Karpas-422 (cell line): ENCODE measurements at places on chromosomes 4 and X. TPM values are rescaled to one million over a fixed set of nuclear protein-coding genes. Genes with fewer than 3 reads are reported as not detected.

DNA sequence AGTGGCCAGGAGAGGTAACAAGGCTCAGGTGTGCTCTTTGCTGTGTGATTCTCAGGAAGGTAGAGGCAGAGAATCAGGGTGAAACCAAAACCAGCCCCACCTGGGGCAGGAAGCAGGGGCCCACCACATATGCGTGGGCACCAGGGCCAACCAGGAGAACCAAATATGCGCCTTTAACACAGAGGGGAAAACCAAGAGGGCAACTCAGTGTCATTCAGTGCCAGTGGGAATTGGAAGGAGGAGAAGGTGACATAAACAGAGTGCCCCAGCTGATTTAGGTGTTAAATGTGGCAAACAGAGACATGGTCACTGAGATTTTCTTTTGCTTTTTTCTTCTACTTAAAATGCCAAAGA is 106.8 kb upstream of the MAMLD1 start:
- H3K27ac ChIP-seq: no peak overlapping the region
- H3K4me3 ChIP-seq: no peak overlapping the region
- H3K27me3 ChIP-seq: no peaks in the 10 kb centered on the region
- no peaks in the 10 kb centered on the region for H3K36me3 ChIP-seq

DNA sequence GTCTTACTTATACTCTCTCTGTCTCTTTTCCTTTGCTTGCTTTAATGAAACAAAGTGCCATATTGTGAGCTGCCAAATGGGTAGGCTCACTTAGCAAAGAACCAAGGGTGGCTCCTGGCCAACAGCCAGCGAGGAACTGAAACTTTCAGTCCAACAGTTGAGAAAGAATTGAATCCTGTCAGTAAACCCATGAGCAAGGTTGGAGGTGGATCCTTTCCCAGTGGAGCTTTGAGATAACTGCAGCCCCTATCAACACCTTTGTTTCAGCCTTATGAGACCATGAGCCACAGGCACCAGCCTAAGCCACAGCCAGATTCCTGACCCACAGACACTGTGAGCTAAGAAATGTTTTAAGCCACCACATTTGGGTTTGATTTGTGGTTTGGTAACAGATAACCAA is 362.2 kb downstream of the PDGFC start:
- no peaks in the 10 kb centered on the region for H3K36me3 ChIP-seq
- no peak overlapping the region for H3K4me3 ChIP-seq
- no peak for DNase-seq
- no peak overlapping the region for H3K27ac ChIP-seq
- no peaks in the 10 kb centered on the region for H3K27me3 ChIP-seq

- H3K4me3 ChIP-seq: no peak overlapping the region
- peaks cover 9% of the 10 kb centered on the region for H3K4me1 ChIP-seq
- H3K36me3 ChIP-seq: no peaks in the 10 kb centered on the region
- no peak overlapping the region for H3K27ac ChIP-seq
These were observed 152.2 kb downstream of the SPATA18 start for GRCh38 chr4:52203351-52203750.

DNA sequence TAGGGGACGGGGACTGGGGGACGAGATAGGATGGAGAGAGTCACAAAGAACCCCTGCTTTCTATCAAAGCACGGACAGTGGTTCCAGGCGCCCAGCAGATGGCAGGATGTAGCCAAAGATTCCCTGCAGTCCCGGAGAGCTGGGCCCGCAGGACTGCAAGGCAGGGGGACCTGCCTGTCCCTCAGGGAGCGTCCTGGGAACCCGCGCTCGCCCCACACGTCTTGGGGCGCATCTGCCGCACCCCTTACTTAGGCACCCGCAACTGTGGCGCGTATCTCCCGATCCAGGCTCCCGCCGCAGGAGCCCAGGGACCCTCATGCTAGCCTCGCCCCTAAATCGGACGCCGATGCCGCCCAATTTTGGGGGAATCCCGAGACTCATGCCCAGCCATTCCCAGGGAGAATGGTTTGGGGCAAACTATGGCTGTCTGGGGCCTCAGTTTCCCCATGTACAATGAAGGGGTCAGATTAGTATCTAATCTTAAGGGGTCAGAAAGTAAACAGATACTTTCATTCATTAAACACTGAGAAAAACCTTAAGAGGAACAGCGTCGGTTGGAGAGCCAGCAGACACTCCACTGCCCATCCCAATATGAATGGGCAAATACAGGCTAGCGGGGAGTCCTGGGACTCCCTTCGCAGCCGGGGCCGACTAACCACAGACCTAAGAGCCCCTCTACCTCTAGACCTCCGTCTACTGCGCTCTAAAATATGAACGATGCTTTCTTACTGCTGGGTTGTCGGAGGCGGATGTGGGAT is 581 bp upstream of the STK32B start:
- H3K27ac ChIP-seq: no peak overlapping the region
- no peaks in the 10 kb centered on the region for H3K4me1 ChIP-seq
- H3K36me3 ChIP-seq: no peaks in the 10 kb centered on the region
- peak; percentile 69 for DNase-seq

DNA sequence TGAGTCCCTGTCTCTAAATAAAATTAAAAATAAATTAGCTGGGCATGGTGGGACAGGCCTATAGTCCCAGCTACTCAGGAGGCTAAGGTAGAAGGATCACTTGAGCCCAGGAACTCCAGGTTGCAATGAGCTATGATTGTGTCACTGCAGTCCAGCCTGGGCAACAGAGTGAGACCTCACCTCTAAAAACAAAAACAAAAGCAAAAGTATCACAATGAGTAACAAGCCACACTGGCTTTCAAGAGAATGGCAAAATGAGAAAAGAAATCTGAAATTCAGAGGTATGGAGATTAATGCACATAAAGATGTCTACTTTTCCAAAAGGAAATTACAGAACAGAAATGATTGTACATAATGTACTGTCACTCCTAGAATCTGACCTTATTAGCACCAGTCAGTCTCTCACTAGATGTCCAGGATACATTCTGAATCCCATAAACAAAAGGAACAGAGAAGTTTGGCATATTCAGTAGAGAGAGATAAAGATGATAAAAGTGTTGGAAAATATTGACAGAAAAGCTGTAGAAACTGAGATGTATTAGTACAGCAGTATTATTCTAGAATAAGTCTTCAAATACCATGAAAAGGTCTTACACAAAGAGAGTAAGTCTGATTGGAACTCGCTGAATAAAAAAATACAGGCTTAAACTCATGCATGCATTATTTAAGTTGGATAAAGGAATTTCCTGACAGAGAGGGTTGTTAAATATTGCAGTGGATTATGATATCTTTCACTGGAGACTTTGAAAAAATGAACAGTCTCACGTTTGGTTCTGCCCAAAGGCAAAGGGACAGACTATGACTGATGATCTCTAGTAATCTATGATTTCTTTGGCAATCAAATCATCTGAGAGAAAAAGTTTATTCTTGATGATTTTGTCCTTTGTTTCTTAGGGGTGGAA is 102.5 kb downstream of the SH3RF1 start:
- no peaks in the 10 kb centered on the region for H3K36me3 ChIP-seq
- no peak overlapping the region for H3K4me3 ChIP-seq
- no peak for DNase-seq

The IQCM gene
- total RNA-seq: not detected in 2 replicates

The KLHL4 gene
- total RNA-seq: not detected in 2 replicates

The ANXA10 gene
- total RNA-seq: not detected in 2 replicates

The IRF2 gene
- 29.8 and 35.5 TPM in 2 replicates for total RNA-seq
